Cardiac muscle cell (in vitro differentiated cells and primary cell): ENCODE measurements at places on chromosomes 11 and 22. TPM values are rescaled to one million over a fixed set of nuclear protein-coding genes. Genes with fewer than 3 reads are reported as not detected.

The OR2D2 gene
- not detected in 2 replicates for total RNA-seq

The TRIM22 gene
- total RNA-seq = 0.07 TPM in 1 of 2 replicates, not detected in the other

The DDTL gene
- 3.5 and 6.6 TPM in 2 replicates for total RNA-seq

The MYBPC3 gene
- total RNA-seq = 489 and 605 TPM in 2 replicates

The TEX54 gene
- total RNA-seq = not detected in 2 replicates

The SYT8 gene
- not detected in 2 replicates for total RNA-seq

The CHCHD10 gene
- 77.5 and 216 TPM in 2 replicates for total RNA-seq

The C11orf42 gene
- total RNA-seq = not detected in 2 replicates
